ENCODE measurements at places on chromosomes 11 and 22.

GRCh38 chr11:126410649-126411048 is 55.2 kb downstream of the ST3GAL4 start:
- DNase-seq, result no peak

- DNase-seq, result no peak
These were observed 460.0 kb downstream of the BUD13 start for GRCh38 chr11:116312570-116313391.

- no peak for DNase-seq
These were observed 593.7 kb upstream of the LUZP2 start for GRCh38 chr11:23903044-23903704.

DNA sequence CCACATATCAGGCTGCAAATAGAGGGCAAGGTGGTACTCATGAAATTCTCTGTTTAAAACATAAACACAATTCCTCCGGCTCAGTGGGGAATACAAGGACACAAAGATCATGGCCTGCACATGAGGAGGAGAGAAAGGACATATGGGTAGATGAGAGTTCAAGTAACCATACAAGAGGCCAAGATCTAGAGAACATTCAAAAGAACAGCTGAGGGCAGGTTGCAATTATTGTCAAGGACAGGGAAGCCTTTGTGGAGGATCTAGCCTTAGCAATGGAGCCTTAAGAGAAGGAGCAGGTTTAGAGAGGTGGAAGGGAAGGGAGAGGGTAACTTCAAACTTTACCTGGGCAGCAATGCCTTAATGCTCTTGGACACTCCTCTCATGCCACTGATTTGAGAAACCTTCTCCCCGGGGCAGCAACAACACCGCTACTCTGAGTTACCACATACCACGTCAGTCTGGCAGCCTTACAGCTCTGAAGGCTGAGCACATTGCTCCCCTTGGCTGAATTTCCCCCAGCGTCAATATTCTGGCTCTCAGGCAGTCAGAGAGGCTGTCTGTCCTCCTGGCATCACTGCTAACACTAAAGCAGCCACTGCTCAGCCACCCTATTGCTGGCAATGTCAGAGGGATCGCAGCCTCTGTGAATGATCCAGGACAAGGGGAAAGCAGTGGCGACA is 55.5 kb downstream of the CLPB start:
- no peak for DNase-seq

DNA sequence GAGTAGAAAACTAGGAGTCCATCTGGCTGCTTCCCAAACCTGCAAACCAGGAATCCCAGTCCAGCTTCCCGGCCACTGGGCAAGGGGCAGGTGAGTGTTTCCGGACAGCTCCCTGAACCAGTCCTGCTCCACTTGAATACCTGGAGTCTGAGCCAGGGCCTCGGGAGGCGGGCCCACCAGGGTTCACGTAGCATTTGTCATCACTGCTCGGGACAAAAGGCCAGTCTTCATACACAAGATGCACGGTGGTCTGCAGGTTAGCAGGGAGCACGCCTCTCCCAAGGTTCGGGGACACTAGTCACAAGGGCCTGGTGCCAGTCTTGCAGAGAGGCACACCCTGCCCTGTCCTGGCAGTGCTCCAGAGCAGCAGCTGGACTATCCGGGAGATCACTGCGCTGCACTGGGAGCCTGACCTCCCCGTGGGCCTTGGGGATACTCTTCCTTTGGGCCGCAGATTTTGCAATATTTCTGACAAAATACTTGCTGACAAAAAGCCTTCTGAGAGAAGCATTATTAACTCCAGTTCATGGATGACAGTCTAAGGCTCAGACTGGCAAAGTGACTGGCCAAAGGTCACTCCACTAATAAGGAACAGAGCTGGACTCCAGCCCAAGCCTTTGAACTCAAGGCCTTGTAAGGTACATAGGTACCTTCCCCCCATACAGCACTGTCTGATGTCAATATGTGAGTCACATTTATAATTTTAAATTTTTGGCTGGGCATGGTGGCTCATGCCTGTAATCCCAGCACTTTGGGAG is 25.1 kb downstream of the CD6 start:
- DNase-seq, result no peak

GRCh38 chr22:22103078-22103875 is 120.7 kb upstream of the TOP3B start:
- DNase-seq, result peak; percentile 34

GRCh38 chr11:83537131-83537610 is 251.0 kb upstream of the CCDC90B start:
- DNase-seq, result no peak

GRCh38 chr11:111719379-111719778 is 46.8 kb downstream of the PPP2R1B start:
- no peak for DNase-seq

- no peak for DNase-seq
These were observed 5.9 kb upstream of the TBX1 start for GRCh38 chr22:19754701-19755144.

- DNase-seq, result no peak
These were observed 39.9 kb downstream of the KCNC1 start for GRCh38 chr11:17774232-17775034.

DNA sequence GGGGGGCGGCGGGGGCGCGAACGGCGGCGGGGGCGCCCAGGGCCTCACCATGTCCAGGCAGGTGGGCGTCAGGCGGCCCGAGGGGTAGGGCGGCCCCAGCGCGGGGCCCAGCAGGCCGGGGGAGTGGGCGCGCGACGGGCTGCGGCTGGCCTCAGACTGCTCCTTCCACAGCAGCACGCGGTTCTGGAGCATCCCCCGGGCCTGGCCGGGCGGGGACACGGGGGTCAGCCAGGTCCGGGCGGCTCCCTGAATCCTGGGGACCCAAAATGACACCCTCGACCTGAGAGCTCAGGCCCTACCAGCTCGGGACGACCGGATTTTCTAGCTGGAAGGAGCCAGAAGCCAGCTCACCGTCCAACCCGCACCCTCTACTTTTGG is 5.5 kb upstream of the SLC16A8 start:
- DNase-seq, result no peak

DNA sequence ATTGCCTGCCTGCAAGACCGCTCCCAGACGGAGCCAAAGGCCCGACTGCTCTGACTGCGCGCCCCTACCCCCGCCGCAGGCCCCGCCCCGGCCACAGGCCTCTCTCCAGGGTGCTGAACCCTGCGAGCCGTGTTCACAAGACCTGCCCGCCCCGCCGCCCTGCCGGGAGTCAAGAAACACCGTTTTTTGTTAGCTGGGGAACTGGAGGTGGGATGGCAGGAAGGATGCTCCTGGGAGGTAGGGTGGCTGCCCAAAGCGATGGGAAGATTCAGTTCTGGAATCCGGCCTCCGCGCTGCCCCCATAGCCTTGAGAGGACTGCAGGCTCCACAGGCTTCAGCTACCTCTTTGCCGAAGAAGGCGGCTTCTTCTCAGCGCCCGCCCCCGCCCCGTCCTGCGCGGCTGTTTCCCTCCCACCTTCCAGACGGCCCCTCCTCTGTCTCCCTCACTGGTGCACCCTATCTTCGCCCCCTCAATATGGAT is 2.7 kb upstream of the PDE2A start:
- DNase-seq, result peak; percentile 84

GRCh38 chr11:129286813-129287212 is 88.8 kb upstream of the BARX2 start:
- no peak for DNase-seq

All from neural crest cell (in vitro differentiated cells).